ENCODE measurements at places on chromosomes 2 and 18.
A peak's percentile ranks its signal among the peaks of the same experiment; 100 is the strongest.

GRCh38 chr2:55148269-55148668, 83.8 kb downstream of the CLHC1 start:
- DNase-seq, result no peak

DNA sequence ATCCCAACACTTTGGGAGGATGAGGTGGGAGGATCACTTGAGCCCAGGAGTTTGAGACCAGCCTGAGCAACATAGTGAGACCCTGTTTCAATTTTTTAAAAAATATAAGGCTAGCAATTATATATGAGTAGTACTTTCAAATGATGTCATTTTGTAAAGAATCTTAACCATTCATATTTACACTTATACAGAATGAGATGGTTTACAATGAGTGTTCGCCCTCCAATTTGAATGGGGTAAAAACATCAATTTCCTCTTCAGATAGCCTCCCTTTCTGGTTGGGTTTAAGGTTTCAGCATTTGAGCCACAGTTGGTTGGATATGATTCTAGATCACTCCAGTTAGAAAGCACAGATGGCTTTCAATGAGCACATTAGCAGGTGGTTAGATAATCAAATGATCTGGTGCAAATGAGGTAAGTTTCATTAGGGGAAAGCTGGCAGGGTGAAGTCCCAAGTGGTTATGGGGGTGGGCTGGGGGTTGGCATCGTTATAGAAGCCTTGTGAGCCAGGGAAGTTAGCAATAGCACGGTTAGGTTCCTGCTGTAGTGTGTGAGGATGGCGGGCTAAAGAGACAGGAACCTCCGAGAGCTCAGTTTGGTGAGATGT, 63.9 kb downstream of the TRPM8 start:
- no peak for DNase-seq

DNA sequence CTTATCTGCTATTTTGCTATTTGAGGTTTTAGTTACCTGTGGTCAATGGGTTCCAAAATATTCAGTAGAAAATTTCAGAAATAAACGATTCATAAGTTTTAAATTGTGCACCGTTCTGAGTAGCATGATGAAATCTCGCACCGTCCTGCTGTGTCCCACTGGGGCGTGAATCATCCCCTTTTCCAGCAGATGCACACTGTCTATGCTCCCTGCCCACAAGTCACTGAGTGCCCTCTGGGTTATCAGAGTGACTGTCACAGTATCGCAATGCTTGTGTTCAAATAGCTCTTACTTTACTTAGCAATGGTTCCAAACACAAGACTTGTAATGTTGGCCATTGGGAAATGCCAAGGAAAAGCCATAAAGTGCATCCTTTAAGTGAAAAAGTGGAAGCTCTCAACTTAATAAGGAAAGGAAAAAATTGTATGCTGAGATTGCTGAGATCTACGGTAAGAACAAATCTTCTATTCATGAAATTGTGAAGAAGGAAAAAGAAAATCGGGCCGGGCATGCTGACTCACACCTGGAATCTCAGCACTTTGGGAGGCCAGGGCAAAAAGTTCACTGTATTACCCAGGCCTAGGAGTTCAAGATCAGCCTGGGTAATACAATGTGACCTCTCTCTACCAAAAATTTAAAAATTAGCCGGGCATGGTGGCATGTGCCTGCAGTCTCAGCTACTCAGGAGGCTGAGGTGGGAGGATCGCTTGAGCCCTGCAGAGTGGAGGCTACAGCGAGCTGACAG, 13.3 kb downstream of the COL4A3 start:
- no peak for DNase-seq

DNA sequence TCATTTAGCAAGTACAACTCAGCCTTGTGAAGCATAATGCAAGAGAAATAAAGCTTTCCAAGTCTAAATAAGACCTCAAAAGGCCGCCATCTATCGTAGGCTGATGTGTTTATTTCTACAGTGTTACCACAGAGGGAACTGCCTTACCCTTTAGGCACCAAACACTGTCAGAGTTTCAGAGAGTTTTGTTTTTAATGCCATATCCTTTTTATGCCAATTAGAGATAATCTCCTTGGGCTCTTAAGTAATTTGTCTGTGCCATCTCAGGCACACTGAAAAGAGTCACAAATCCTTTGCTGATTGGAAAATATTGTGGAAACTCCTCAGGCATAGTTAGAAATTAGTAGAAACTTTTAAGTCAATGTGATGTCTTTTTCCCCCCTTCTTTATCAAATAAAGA, 797.1 kb downstream of the SLC4A3 start:
- DNase-seq, result no peak

DNA sequence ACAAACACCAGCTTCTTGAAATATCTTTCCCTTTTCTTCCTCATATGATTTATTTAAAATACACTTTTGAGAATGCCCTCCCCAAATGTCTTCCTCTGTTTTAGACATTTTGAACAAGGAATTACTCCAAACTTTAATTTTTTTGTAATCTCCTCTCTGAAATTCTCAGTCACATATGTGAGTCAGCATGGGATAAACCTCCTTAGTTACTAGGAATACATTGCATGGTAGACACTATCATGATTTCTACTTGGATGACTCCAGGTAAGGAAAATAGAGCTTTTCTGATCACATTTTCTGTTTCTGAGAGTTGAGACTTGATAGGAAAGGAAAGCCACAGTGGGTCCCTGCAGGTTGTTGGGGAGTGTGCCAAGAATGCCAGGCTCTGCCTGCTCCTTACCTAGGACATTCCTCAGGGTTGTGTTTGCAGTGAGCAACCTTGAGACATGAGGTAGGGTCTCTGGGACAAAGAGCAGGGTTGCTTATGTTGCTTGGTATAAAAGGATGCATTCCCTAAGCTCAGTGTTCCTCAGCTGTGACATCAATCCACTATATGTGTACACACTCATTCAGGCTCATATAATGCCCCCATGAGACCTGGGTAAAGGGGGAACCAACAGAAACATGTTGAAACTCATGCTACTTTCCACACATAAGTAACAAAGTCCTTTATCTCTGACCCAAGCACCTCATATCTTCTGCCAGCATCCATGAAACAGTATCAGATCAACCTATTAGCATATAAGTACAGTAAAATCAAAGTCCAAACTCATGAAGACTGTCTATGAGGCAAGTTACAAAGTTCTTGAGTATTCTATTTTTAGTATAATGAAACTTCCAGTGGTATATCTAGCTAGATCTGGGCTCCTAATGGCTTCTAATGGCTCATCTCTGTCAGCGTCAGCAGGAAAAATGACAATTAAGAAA, 112.8 kb upstream of the SCN1A start:
- no peak for DNase-seq

DNA sequence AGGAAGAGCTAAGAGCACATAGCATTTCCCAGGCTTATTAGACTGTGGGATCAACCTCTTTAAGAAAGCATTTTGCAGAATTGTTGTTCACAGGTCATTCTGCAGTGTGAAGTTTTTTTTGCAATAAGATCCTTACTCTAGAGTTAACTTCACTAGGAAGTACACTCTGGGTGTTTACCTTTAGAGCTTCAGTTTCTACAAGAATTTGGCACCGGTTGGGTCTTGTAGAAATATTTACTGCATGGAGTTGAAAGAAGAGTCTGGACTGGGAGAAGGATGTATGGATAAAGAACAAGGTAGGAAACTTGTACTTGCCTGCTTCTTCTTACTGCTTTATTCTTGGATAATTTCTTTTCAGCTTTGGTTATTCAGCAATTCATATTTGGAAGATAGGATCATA, 944.9 kb upstream of the GYPC start:
- DNase-seq, result no peak

DNA sequence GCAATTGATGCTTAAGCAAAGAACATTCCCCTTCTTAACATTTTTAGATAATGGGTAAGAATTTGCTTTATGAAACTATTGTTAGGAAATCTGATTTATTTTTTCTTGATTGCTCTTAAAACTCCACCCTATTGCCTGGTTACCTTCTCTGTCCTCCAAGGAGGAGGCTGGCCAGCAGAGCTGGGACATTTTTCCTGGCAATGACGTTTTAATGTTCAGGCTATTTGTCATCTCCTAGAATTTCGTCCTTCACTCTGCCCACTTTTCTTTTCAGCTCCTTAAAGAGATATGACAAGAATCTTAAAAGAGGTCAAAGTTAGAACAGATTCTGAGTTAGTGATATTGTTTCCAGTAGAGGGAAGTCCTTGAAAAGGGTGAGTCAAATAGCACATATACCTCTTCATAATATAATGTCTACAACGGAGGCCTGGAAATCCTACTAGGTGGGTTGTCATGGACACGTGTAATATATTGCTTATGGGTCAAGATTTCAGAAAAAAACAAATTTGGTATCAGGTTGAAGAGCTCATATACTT, 141.0 kb downstream of the CMPK2 start:
- no peak for DNase-seq

- no peak for DNase-seq
These were observed 698.7 kb downstream of the TDRD15 start for GRCh38 chr2:21822505-21822904.

DNA sequence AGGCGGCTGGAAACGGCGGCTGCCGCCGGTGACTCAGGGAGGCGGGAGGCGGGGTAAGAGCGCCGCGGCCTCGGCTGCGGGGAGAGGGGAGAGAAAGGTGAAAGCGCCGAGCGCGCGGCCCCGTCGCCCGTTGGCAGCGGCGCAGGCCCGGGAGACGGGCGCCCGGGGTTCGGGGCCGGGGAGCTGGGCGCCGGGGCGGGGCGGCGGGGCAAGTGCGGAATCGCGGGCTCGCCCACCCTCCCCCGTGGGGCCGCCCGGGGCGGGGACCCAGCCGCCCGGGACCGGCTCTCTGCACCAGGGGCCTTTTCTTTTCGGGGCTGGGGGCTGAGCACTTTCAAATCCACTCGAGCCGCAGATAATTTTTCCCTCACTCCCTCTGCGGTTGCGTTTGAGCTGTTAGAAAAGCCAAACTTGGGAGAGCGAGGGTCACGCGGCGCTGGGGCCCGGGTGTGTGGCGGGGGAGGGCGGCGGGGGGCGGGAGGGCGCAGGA, 266 bp downstream of the KDM3A start:
- DNase-seq, result no peak

DNA sequence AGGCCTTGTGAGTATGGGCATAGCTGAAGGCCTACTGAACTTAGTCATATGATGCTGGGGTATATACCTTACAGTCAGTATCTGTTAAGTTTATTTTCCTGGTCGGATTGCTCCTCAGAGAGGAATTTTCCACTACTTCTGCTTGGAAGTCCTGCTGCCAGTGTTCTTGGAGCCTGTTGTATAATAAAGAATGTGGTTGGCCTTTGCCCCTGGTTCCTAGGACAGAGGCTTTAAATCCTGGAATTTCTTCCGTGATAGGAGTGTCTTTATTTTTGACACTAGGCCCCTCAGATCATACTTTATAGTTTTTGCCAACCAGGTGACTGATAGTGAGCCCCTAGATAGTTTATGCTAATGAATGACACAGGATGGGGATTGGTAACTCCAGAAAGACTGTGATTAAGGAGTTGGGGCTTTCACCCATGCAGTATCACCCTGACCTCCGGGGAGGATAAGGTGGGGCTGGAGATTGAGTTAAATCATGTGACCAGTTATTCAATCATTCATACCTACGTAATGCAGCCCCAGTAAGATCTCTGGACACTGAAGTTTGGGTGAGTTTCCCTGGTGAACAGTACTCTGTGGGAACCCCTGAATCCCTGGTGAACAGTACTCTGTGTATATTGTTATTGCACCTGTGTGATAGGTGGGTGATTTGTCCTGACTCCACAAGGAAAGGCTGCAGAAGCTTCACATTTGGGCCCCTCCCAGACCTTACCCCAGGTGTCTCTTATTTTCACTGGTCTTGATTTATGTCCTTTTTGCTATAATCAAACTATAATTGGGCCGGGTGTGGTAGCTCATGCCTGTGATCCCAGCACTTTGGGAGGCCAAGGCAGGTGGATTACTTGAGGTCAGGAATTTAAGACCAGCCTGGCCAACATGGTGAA, 56.9 kb downstream of the COMMD1 start:
- no peak for DNase-seq

DNA sequence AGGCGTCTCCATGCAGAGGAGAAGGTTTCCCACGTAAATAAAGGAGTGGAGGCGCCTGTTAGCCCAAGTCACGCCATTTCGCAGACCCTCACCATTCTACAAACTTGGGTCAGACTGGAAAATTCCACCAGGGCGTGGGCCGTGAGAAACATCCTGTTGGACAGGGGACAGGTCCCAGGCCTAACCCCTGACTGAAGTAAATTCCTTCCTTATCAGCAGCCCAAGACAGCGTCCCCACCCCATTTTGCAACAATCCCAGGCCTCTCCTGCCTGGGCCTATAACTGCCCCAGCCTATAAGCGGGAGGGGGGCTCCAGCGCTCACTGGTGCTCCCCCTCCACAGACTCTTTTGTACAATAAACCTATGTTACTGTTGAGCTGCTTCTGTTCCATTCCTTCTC, 57.3 kb upstream of the CBLN2 start:
- DNase-seq, result no peak

- no peak for DNase-seq
These were observed 43.7 kb upstream of the NEB start for GRCh38 chr2:151777935-151778334.

DNA sequence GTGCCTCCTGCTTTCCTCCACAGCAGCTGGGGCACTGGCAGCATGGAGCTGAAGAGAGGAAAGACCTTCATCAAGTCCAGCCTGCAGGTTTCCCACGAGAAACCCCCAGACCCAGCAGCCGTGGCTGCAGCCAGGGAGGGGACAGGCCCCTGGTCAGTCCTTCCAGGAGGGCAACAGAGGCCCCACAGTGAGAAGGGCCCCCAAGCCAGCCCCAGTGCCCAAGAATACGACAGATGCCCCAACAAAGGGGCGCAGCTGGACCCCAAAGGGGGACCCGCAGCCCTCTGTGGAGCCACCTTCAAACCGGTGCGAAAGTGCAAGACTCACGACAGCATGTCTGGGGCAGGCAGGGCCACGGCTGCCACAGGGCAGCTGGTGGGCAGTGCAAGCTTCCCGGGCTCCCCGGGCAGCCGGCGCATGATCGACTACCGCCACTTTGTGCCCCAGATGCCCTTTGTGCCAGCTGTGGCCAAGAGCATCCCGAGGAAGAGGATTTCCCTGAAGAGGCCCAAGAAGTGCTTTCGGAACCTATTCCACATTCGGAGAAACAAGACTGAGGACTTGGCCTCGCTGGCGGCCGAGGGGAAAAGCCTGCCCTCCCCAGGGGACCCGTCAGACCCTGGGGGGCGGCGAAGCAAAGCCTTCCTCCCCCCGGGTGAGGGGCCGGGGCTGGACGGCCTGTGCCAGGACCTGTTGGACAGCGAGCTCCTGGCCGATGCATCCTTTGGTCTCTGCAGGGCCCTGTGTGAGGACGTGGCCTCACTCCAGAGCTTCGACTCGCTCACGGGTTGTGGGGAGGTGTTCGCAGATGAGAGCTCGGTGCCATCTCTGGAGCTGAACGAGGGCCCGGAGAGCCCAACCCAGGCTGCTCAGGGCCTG, 6.9 kb downstream of the AMER3 start:
- no peak for DNase-seq

GRCh38 chr2:217162533-217162932, 302.7 kb upstream of the TNP1 start:
- peak; percentile 18 for DNase-seq

DNA sequence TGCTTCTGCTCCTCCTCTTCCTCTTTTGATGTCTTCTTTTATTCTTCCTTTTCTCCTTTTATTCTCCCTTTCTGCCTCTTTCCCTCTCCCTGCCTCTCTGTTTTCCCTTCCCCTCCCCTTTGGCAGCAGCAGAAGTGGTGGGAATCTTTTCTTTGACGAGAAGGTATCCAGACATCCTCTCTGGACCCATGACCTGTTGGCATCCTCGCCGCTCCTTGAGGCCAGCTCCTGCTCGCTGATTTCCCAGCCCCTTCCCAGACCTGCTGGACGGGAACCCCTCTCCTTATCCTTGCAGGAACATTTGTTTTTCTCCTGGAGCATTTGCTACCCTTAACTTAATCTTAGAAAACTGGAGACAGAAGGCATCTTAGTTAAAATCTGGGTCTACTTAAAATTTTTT, 130.5 kb downstream of the LPIN1 start:
- DNase-seq, result no peak

GRCh38 chr18:44452346-44452745, 228.3 kb upstream of the SETBP1 start:
- DNase-seq, result no peak
